Amygdala (tissue), 56 donors: ENCODE measurements at places on chromosomes 5 and 9.

GRCh38 chr9:99056886-99057664 is 47.8 kb upstream of the TGFBR1 start:
- DNase-seq: no peak

DNA sequence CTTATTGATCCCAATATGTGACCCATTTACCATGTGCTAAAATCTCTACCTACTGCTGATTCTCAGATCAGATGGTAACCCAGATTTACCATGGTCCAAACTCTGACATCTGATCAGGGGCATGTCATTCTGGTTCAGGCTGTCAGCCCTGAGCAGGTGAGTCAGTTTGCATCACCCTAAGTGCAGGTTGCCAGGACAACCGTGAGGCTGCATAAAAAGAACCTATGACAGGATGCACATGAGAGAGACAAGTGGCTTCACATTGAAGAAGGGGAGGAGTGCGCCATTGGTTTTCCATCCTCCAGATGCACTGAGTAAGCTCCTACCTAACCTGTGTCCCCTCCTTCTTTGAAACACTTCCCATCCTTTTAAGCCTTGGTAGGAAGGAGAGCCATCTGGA is 801 bp upstream of the PRSS3 start:
- no peak for DNase-seq

GRCh38 chr9:111871499-111871855 is 25.1 kb upstream of the UGCG start:
- DNase-seq: no peak

- no peak for DNase-seq
Measured at GRCh38 chr9:132181796-132182313, 20.0 kb downstream of the NTNG2 start.

DNA sequence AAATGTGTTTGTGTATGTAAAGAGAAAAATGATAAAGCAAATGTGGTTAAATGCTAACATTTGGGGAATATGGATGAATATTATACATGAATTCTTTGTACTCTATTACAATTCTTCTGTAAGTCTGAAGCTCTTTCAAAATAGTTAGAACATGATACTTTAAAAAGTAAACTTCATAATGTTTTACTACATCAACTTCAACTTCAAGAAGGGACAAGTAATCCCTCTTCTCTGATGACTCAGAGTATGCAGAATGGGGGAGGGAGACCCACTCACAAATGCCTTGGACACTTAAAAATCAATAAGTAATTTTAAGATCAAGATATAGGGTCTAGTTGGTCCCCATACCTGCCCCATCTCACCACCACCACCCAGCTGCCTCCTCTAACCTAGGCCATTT is 162.4 kb downstream of the ESM1 start:
- no peak for DNase-seq

DNA sequence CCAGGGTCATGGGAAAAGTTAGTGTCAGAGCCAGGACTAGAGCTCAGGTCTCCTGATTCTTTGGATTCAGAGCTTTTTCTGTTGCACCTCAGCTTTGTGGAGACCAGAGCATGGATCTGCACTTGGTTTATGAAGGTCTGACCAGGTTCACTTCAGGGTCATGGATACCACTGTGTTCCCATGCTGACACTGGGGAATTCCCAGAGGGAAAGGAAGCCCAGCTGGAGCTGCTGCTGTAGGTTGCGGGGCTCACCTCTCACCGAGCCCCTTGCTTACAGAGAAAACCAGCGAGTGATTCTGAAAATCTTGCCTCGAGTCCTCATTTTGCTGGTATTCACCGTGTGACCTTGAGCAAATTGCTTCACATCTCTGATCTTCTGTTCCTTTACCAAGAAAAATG is 83.0 kb downstream of the RGS3 start:
- no peak for DNase-seq

- no peak for DNase-seq
Measured at GRCh38 chr5:131661933-131662332, 26.9 kb upstream of the RAPGEF6 start.

DNA sequence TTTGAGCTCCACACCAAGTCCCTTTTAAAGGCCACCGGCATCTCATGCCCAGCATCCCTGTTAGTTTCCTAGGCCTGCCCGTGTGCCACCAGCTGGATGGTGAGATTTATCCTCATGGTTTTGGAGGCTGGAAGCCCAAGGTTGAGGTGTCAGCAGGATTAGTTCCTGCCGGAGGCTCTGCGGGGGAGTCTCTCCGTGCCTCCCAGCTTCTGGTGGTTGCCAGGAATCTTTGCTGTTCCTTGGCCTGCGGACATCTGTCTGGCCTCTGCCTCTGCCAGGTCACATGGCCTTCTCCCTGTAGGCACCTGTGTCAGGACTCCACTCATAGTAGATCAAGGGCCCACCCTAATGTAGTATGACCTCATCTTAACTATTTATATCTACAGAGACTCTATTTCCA is 45.4 kb downstream of the JADE2 start:
- no peak for DNase-seq

DNA sequence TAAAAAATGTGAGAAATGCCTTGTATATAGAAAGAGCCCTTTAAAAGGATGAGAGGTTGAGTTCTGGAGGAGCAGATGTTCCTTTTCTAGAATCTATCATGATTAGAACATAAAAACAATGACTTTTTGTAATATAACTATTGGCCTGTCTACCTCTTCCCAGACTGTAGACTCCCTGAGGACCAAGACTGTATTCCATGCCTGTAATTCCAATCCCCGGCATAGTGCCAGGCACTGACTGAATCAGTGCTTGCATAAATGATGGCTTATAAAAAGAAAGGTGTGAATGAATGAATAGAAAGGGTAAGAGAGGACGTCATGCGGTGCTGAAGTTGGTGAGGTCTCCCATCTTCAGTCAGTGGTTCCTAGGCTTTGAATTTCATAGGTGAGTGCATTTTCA is 92.6 kb upstream of the GDNF start:
- DNase-seq: no peak

- no peak for DNase-seq
Measured at GRCh38 chr9:117437283-117437682, 22.4 kb upstream of the ASTN2 start.

GRCh38 chr5:133327946-133328401 is 276.2 kb downstream of the HSPA4 start:
- no peak for DNase-seq

GRCh38 chr5:142722896-142723295 is 37.0 kb upstream of the FGF1 start:
- DNase-seq: no peak

GRCh38 chr9:98146101-98146991 is 27.3 kb upstream of the TRIM14 start:
- DNase-seq: no peak

GRCh38 chr9:6827439-6828145 is 69.8 kb downstream of the KDM4C start:
- no peak for DNase-seq

DNA sequence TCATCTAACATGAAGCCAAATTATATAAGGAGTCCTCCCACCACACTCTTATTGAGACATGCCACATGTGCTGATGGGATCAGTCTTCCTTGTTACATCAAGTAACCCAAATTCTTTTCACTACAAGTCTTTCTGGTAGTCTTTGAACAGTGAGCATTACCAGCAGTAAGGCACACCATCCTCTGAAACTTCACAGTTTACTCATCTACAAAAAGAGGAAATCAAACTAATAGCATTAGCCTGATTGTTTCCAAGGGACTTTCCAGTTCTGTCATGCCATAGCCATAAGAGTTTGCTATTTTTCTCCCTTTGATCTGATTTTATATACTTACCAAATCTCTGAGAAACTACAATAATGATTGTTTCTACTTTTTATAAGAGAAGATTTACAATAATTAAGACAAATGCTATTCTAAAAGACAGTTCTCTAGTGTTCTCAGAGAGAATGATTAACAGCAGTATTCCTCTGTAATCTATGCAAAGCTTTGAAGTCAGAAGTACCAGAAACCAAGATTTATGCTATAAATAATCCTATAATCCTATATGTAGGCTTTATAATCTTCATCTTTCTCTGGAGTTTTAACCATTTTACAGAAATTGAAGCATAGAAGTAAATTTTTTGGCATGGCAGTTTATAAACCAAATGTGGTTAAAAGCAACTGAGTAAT is 166.2 kb upstream of the ACO1 start:
- no peak for DNase-seq

- DNase-seq: no peak
Measured at GRCh38 chr9:35487081-35487480, 2.8 kb upstream of the RUSC2 start.

- DNase-seq: no peak
Measured at GRCh38 chr5:51651476-51651875, 268.2 kb downstream of the ISL1 start.

GRCh38 chr9:91811024-91811909 is 138.8 kb downstream of the ROR2 start:
- DNase-seq: no peak

- no peak for DNase-seq
Measured at GRCh38 chr5:81254886-81255559, 21.9 kb downstream of the CKMT2 start.

GRCh38 chr9:114574438-114574837 is 13.1 kb upstream of the ATP6V1G1 start:
- no peak for DNase-seq

- DNase-seq: no peak
Measured at GRCh38 chr5:40258222-40258621, 421.5 kb upstream of the PTGER4 start.

GRCh38 chr9:116937361-116937760 is 250.3 kb downstream of the TRIM32 start:
- no peak for DNase-seq

GRCh38 chr5:59645380-59645779 is 248.1 kb downstream of the PDE4D start:
- DNase-seq: no peak

- no peak for DNase-seq
Measured at GRCh38 chr9:106481013-106481609, 381.9 kb upstream of the ZNF462 start.

GRCh38 chr5:79961716-79962574 is 29.1 kb downstream of the MTX3 start:
- no peak for DNase-seq

DNA sequence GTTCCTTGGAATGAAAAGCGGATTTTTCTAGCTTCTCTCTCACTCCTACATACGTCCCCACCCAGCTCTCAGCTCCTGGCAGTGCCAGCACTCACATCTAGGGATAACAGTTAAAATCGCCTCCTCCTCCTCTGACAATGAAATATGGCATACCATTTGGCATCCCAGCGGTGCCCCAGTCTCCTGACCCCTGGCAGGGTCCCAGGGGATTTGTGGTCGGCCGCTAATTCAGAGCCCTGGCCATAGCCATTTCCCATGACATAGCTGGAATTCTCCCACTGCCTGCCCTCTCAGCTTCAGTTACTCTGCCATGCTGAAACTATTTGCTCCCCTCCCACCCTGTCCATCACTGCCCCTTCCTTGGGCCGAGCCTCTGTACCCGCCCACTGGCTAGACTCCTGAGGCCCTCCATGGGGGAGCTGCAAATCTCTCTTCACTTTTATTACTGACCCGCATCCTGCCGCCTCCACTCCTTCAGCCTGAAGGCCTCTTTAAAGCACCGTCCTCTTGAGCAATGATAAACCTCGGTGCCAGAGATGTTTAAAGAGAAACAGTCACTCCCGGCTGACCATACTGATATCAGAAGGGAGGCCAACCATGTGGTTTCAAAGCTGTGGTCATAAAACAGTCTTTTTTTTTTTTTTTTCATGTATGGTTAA is 139.8 kb downstream of the SLIT3 start:
- no peak for DNase-seq

- DNase-seq: no peak
Measured at GRCh38 chr5:143085319-143085917, 315.2 kb downstream of the ARHGAP26 start.

DNA sequence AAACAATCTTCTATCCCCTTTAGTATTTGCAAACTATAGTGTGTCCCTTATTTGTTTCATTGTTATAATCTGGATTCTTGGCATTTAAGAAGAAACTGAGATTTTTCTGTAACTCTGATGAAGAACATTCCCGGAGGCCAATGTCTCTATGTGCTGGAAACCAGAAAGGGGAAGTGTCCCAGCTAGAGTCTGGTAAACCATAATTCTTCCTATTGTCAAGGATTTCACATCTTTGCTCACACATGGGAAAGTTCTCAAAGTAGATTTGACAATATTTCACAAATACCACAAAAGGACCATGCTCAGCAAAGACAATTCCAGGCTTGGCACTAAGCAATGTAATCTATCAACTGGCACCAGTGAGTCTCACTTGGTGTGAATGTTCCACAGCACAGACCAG is 146.8 kb downstream of the MUSK start:
- DNase-seq: no peak

DNA sequence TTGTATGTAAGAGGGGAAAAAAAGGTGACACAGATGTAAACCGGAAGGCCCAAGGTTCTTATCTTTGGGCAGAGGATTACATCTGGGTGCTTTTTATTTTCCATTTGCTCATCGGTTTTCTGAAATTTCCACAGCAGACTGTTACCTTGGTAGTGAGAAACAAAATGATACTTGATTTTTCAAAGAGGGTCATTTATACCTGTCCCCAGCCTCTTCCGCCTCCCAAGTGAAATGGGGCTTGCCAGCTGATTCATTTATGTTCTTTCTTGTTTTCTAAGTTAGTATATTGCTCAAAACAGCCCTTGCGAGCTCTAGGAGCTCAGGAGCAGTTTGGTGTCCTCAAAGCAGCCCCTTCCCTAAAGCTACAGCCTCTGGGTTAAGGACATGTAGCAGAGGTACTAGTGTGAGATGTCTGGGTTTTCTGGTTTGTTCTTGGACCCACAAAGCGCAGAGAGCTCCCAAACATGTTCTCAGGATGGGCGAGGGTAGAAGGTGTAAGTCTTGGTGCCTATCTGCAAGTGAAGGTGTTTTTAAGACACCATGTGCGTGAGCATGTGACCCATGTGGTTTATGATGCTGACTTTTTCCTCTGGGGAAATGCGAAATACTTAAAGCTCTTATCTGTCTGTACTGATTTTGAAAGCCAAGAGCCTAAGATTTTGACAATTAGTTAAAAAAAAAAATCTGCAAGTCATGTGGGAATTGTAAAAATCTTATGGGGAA is 38.3 kb downstream of the DAPK1 start:
- no peak for DNase-seq

- no peak for DNase-seq
Measured at GRCh38 chr5:141637123-141637766, 448 bp downstream of the RELL2 start.

- no peak for DNase-seq
Measured at GRCh38 chr5:173795601-173796000, 92.5 kb upstream of the CPEB4 start.

DNA sequence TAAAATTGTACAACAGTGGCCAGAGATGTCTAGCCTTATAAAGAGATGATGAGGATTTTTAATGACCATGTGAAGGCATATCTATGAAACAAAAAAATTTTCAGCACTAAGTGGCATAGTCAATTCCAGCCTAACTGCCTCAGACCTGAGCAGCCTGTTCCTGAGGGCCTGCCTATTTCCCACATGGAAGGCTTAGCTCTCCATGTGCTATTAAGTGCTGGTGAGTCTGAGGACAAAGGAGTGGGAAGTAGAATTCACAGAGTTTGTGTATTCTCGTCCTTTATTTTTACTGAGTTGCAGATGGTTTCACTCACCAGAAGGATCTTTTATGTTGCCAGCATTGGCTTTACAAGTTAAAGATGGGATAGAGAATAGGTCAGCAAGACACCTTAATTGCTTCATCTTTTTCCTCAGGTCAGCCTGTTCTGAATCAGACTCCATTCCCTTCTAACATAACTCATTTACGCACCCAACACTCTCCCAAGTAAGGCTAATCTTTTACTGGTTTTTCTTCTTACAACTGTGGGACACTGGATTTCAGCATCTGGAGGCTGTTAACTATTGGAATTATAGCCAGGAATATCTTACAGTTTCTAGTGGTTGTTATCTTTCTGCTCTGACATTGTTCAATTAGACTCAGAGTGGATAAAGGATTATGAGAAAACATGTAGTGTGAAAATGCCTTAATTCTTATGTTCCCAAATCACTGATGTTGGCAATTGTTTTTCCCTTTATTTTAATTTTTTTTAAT is 76.8 kb downstream of the ISOC1 start:
- no peak for DNase-seq
